Neural crest cell (in vitro differentiated cells): ENCODE measurements at places on chromosomes 11 and 22. TPM values are rescaled to one million over a fixed set of nuclear protein-coding genes. Genes with fewer than 3 reads are reported as not detected.

Gene GDPD4
- not detected in 2 replicates for total RNA-seq

Gene CTR9
- 39.0 and 39.8 TPM in 2 replicates for total RNA-seq

GRCh38 chr11:18248561-18248960 is at the start of gene SAA2:
Gene SAA2, minus strand, starts transcription at chr11:18248668. Its CDS starts 657 bp downstream, at chr11:18248011.
- H3K4me1 ChIP-seq: no peaks in the 10 kb centered on the region
- H3K36me3 ChIP-seq: no peaks in the 10 kb centered on the region
- H3K4me3 ChIP-seq: no peak within 1 kb of the TSS

GRCh38 chr11:70500076-70500847 is 101.9 kb downstream of the CTTN start:
- no peaks in the 10 kb centered on the region for H3K36me3 ChIP-seq
- peaks cover 29% of the 10 kb centered on the region for H3K4me1 ChIP-seq
- H3K27ac ChIP-seq: peak overlapping the region; percentile 98
- peak overlapping the region; percentile 19 for H3K4me3 ChIP-seq

DNA sequence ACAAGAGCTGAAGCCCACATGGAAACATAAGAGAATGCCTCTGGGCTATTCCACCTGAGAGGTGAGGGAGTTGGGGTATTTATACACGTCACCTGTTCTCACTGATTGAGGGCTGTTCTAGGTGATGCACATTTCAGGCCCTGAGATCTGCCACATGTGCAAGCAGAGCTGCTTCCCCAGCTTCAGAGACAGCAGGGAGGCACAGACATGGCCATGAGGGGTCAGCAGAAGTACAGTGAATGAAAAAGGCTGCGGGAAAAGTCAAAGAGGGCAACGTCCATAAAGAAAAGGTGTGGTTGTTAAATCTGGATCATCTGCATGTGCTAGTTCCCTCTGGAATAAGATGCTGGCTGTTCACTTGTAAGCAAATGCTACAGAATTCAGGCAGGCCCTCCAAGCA is 75.4 kb downstream of the GAB4 start:
- no peaks in the 10 kb centered on the region for H3K36me3 ChIP-seq
- H3K27ac ChIP-seq: no peak overlapping the region
- peaks cover 88% of the 10 kb centered on the region for H3K27me3 ChIP-seq
- DNase-seq: no peak

GRCh38 chr22:40332319-40332781 is 13.9 kb upstream of the ADSL start:
- H3K27ac ChIP-seq: no peak overlapping the region
- no peaks in the 10 kb centered on the region for H3K27me3 ChIP-seq
- H3K4me1 ChIP-seq: peaks cover 47% of the 10 kb centered on the region
- no peaks in the 10 kb centered on the region for H3K36me3 ChIP-seq
- DNase-seq: no peak
